Activated T-cell treated with anti-CD3 and anti-CD28 coated beads, Interleukin-2, amount 50 U/mL, for 4 hours (primary cell): ENCODE measurements at places on chromosomes 11 and 22. TPM values are rescaled to one million over a fixed set of nuclear protein-coding genes. Genes with fewer than 3 reads are reported as not detected.

GRCh38 chr22:50523806-50524675 lies 1.4 kb downstream of the SCO2 start:
- DNase-seq = no peak

MCM5 gene
- 399 TPM for total RNA-seq

- DNase-seq = no peak
Observed at GRCh38 chr22:43144949-43145348, 1.8 kb upstream of the MCAT start.

SLC22A9 gene
- total RNA-seq = not detected

F2 gene
- total RNA-seq = 0.81 TPM

P2RX6 gene
- not detected for total RNA-seq

DNA sequence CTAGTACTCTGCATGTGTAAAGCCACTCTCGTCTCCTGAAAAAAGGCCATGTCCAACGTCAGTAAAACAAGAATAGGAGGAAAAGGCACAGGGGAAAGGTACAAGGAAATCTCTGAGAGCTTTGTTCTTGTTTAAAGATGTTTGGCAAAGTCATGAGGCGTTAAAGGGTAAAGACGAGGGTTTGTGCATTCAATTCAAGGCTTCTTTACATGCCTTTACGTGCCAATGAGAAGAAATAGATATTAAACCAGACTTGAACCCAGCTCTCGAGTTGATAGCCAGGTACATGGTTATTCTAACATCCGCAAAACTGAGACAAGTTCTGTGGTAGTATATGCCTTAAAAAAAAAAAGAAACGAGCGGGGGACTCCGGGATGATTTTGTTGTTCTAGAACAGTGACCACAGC lies 704 bp upstream of the CFL1 start:
- DNase-seq = no peak

DNA sequence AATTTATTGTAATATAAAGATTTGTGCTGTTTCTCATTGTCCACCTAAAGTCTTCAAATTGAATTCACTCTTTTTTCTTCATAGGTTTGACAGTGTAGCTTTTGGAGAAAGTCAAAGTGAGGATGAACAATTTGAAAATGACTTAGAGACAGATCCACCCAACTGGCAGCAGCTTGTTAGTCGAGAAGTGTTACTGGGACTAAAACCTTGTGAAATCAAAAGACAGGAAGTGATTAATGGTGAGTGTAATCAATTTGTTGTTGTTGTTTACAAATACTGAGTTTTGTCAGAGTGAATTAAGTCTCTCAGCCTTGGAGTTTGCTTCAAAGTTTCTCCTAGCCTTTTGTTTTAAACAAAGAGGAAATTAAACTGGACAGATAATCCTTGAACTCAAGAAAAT lies 53.6 kb upstream of the GRIK4 start:
- no peak for DNase-seq

DNA sequence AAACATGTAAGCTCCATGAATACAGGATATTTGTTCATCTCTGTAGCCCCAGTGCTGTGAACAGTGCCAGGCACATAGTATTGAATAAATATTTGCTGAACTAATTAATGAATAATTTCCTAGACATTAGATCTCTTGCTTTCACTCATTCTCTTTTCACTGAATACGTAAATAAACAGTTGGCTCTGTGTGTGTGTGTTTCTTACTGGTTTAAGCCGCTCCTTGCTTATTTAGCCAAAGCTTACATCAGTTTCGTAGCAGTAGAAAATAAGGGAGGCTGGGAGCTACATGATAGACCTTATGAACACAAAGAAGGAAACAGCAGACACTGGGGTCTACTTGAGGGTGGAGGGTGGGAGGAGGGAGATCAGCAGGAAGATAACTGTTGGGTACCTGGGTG lies 17.2 kb downstream of the KREMEN1 start:
- DNase-seq = no peak

- no peak for DNase-seq
Observed at GRCh38 chr11:113615773-113616172, 90.3 kb downstream of the TMPRSS5 start.

GRCh38 chr11:126637795-126638175 lies 282.3 kb downstream of the ST3GAL4 start:
- no peak for DNase-seq

TMEM191C gene
- 0.23 TPM for total RNA-seq

HYLS1 gene
- total RNA-seq = 1.8 TPM

OTOG gene
- total RNA-seq = not detected

OR51E2 gene
- total RNA-seq = not detected

OSBPL5 gene
- 4.0 TPM for total RNA-seq

GAL3ST1 gene
- total RNA-seq = not detected

NFRKB gene
- total RNA-seq = 42.1 TPM

DNA sequence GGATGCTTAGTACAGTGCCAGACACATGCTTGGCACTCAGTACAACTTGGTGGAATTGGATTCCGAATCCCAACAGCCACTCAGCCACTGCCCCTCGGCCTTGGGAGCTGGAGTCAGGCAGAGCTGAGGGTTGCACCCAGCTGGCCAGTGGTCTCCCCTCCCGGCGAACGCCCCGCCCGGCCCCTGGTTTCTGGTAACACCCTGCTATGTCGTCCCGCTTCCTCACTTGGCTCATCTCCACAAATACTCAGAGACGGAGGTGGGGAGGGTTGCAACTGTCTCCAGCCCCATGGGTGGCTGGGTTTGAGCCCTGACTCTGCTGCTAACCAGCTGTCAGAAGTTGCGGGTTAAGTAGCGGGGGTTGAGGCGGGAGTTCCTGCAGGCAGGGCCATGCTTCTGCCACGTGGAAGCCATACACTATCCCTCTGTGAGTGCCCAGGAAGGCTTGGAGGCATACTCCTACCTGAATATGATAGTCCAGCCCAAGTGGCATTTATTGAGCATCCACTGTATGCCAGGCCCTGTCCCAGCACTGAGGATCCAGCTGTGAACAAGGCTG lies 67.1 kb downstream of the GRIK4 start:
- no peak for DNase-seq

BTG4 gene
- 0.43 TPM for total RNA-seq

DNA sequence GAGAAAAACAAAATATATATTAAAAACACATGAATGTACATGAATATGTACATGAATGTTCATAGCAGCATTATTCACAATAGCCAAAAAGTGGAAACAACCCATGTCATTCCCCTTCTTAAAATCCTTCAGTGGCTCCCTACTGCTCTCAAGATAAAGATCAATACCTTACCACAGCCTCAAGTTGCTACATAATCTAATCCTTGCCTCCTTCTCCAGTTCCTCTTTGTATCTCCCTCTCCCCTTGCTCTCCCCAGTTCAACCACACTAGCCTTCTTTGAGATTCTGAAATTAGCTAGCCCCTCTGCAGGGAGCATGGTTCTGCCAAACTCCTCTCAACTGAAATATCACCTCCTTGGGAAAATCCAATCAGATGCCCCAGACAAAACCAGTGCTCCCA lies 28.1 kb downstream of the MTMR2 start:
- DNase-seq = no peak

DNA sequence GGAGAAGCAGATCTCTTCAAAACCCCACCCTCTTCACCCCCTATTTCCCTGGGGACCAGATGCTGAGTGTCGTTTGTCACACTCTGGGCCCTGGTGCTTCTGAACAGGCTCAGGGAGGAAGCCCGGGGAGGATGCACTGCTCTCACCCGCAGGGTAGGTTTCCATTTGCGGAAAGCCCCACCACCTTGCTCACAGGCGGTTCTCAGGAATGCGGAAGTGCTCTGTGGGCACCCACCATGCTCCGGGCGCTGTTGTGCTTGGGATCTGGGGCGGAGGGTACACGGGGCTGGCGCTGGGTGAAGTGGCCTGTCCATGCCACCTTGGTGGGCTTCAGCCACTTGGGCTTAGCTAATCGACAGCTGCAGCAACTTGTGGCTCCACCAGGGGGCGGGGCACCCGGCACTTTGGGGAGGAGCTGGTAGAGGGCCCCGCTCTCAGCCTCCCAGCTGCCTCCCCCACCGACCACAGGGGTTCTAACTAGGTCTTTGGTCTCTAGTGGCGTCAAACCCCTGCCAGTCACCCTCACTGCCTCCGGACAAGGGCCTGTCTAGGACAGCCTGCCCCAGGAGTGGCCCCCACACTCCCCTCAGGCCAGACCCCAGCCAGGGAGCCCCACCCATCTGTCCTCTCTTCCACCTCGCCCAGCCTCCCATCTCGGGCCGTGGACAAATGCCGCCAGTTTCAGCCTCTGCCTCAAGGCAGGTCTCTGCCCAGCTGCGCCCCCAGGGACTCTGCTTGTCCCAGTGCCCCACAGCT lies 7.4 kb downstream of the NDUFV1 start:
- peak; percentile 78 for DNase-seq

POU2AF2 gene
- total RNA-seq = not detected

GRCh38 chr11:100760744-100761143 lies 73.7 kb downstream of the ARHGAP42 start:
- DNase-seq = no peak

SLC5A1 gene
- total RNA-seq = not detected
